ENCODE measurements at places on chromosomes 11 and 22. TPM values are rescaled to one million over a fixed set of nuclear protein-coding genes. Genes with fewer than 3 reads are reported as not detected.

The OR2AT4 gene
- total RNA-seq: under 0.01 TPM

GRCh38 chr22:32771756-32772155, 29.7 kb upstream of the TIMP3 start:
- no peak for DNase-seq

DNA sequence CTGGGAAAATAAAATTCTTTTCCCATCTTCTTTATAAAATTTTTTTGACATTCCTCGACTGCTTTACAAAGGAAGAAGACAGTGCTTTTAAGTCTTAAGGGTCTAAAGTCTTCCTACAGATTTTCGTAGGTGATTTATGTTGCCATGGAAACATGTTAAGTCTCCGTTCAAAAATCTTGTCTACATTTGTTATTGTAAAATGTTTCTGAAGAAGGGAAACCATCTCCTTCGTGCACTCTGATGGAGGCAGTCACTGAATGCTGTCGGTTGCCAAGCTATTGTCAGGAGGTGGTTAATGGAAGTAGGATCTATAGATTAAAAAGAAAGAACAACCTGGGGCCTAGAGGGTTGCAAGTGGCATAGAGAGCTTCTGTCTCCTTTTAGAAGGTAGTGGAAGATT, 52.6 kb downstream of the MAP6 start:
- DNase-seq: no peak

The HBB gene
- total RNA-seq: not detected

The PGA5 gene
- not detected for total RNA-seq

GRCh38 chr11:11113626-11114025, 239.4 kb downstream of the CSNK2A3 start:
- DNase-seq: no peak

All from Daoy (cell line).